HCT116 (cell line): ENCODE measurements at places on chromosomes 6 and 20. TPM values are rescaled to one million over a fixed set of nuclear protein-coding genes. Genes with fewer than 3 reads are reported as not detected.

DNA sequence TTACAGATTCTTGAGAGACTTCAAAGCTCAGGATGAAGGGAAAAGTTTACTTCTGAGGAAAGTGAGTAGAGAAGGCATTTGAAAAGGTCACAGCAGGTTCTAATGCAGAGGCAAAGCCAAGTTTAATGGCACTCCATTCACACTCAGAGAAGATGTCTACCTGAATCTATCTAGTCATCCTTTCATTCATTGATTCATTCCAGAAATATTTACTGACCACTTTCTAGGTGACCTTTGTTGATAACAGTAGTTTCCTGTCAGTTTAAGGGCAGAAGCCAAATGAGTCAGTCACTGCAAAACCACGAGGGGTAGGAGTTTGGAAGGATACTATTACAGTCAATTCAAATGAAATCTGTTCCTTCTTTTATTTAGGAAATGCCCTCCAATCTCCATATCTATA lies 30.8 kb downstream of the FBXO5 start:
- H3K4me1 ChIP-seq: no peaks in the 10 kb centered on the region
- DNase-seq: no peak
- H3K4me3 ChIP-seq: no peak overlapping the region
- H3K36me3 ChIP-seq: no peaks in the 10 kb centered on the region
- peaks cover 9% of the 10 kb centered on the region; the same call in 1 of the 2 replicates for H3K27me3 ChIP-seq

- H3K27me3 ChIP-seq: no peaks in the 10 kb centered on the region
- no peak overlapping the region for H3K27ac ChIP-seq
- H3K4me1 ChIP-seq: peaks cover 6% of the 10 kb centered on the region; the same call in 1 of the 2 replicates
- H3K36me3 ChIP-seq: no peaks in the 10 kb centered on the region
- no peak overlapping the region for H3K4me3 ChIP-seq
Measured at GRCh38 chr6:111487661-111488060, 4.6 kb upstream of the REV3L start.

APCDD1L gene
- total RNA-seq: not detected

GRCh38 chr6:97021194-97021593 lies 96.7 kb downstream of the KLHL32 start:
- no peak overlapping the region for H3K4me3 ChIP-seq
- H3K4me1 ChIP-seq: no peaks in the 10 kb centered on the region
- DNase-seq: no peak

GRCh38 chr20:58744836-58745235 lies 52.2 kb downstream of the NPEPL1 start:
- no peaks in the 10 kb centered on the region for H3K4me1 ChIP-seq
- no peak for DNase-seq
- H3K27me3 ChIP-seq: peaks cover 36% of the 10 kb centered on the region
- no peak overlapping the region for H3K4me3 ChIP-seq
- no peaks in the 10 kb centered on the region for H3K36me3 ChIP-seq

KHDC1 gene
- 9.1 TPM for total RNA-seq

DNA sequence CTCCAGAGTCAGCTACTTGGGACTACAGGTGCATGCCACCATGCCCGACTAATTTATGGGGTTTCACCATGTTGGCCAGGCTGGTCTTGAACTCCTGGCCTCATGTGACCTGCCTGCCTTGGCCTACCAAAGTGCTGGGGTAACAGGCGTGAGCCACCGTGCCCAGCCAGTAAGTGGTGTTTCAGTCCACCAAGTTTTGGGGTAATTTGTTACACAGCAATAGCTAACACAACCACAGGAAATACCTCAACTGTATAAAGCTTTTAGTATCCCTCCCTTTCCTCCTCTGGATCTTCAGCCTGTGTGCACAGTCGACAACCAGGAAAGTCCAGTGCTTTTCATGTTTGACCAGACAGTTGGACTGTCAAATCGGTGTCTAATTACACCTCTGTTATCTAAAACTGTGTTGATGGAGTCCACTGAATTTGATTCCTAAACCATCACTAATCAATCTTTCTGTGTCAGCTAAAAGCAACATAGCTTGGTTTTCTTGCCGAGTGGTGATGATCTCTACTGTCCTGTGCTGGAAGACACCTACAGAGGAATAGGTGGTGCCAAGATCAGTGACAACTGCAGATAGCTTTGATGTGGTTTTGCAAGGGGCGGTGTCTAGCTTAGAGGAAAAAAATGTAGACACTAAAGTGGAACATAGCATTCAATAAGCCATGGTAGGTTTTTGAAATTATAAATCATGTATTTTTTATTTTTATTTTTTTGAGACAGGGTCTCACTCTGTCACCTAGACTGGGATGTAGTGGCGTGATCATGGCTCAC lies 22.2 kb upstream of the ZBTB2 start:
- H3K4me3 ChIP-seq: no peak overlapping the region
- no peak for DNase-seq
- H3K27ac ChIP-seq: no peak overlapping the region
- H3K27me3 ChIP-seq: no peaks in the 10 kb centered on the region
- no peaks in the 10 kb centered on the region for H3K4me1 ChIP-seq
